ENCODE measurements at places on chromosomes 6 and 20.

GRCh38 chr6:2915150-2915549 lies 12.0 kb upstream of the SERPINB9 start:
- no peak for DNase-seq

DNA sequence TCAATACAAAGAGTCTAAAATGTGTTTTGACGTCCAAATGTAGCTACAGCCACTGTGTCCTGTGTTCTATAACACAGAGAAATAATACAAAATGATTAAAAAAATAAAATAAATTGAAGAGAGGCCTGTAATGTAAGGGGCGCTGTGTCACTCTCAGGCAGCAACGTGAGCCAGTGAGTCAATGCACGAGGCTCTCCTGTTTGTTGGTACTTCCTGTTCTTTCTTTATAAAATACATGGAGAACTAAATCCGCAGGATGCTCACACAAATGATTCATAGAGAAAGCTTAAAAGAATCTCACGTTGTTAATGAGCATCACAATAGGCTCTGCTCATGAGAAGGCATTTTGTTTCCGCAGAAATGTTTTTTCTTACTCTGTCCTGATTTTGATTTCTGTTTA lies 635.0 kb upstream of the AGPAT4 start:
- DNase-seq: no peak

DNA sequence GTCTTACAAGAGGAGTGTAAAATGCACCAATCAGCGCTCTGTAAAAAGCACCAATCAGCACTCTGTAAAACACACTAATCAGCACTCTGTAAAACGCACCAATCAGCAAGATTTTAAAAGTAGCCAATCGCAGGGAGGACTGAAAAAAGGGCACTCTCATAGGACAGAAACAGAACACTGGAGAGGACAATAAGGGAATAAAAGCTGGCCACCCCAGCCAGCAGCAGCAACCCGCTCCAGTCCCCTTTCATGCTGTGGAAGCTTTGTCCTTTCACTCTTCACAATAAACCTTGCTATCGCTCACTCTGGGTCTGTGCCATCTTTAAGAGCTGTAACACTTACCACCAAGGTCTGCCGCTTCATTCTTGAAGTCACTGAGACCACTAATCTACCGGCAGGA lies 1.7 kb upstream of the AIG1 start:
- DNase-seq: no peak

DNA sequence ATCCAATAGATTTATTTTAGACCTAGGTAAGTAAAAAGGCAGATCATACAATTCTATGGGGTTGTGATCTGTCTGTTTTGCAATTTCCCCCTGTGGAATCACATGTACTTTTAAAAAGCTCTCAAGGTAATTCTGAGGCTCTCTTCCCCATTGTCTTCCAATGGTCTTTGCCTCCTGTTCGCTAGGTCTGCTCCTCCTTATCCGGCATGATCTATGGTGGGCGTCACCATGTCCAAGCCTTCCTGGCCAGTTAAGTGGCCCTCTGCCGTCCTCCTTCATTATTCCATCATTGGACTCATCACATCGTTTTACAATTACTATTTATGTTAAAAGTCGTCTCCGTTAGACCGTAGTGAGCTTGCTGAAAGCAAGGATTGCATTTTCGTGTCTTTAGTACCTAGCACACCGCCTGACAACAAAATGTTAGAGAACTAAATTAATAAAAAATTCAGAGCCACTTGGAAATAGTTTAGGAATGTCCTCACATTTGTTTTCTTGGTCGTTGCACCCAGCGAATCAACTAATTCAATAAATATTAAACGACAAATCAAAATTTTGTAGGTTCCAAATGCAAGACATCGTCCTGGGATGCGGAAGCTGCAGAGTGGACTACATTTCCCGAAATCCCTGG lies 2.2 kb upstream of the STXBP5 start:
- peak; percentile 21 for DNase-seq

GRCh38 chr6:63792736-63793464 lies 157.3 kb downstream of the PHF3 start:
- DNase-seq: no peak

DNA sequence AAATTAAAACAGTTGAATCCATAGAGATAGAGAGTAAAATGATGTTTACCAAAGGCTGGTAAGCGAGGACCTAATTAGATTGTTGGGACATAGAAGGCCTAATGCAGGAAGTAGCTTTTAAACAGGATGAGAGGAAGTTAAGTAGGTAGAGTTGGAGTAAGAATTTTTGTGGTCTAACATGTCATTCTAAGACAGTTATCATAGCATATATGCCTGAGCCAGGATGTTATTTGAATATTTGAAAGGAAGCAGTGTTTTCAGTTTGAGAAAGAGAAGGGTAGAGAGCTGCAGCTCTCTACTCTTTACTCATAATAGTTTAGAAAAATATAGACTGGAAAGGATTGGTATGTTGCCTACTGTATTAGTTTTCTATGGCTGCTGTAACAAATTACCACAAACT lies 121.6 kb downstream of the MEI4 start:
- no peak for DNase-seq

- no peak for DNase-seq
Observed at GRCh38 chr20:13337090-13337784, 116.2 kb downstream of the ISM1 start.

DNA sequence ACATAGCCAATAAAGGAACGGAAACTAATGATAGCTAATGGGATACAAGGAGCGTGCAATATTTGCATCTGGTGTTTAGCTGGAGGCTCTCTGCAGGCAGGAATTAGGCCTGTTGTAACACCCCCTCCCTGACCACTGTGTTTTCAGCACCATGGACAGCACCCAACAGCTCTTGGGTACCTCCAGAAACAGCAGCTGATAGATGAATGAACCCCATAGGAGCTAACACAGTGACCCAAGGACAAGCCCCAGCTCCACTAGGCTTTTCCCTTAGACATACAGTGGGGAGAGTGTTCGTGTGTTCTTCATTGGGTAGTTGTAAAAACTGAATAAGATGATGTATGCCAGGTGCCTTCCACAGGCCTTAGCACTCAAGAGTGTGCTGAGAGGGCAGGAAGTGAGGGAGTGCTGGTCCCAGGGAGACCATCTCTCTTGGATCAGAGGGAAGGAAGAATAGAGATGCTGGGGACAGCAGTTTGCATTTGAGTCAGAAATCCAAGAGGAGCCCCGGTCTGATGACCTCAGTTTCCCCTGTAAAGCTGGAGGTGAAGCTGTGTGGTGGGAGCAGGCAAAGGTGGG lies 161.3 kb downstream of the PHACTR3 start:
- DNase-seq: no peak

DNA sequence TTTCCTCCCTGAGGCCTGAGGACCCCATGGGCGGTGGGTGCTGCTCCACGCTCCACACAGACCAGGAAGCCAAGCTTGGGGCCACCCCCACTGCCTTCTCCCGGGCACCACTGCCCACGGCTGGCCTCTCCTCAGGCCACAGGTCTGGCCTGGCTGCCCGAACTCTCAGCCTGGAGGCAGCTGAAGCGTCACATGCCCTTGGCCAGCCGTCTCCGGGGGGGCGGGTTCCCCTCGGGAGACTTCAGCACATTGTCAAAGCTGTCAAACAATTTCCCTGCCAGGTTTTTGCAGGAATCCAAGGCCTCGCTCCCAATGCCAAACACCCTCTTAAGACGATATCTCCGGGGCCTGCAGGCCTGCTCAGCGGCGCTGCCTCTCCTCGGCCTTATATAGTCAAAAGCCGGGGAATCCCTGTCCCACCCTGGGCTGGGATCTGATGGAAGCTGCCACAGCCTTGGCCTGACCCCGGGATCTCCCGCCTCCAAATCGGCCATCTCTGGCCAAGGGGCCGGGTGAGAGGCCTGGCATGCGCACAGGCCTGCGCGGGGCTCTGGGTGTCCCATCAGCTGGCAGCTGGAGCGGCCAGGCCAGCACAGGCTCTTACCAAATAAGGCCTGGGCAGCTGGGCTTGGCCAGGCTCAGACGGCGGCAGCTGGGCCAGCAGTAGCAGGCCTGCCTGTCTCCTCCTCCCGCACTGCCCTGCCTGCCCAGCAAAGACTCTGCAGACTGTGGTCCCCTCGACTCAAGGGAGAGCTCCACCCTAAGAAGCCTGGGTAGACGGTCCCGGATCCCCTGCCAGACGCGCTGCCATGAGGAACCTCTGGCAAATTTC lies 49.7 kb downstream of the RBM38 start:
- no peak for DNase-seq

GRCh38 chr20:57414867-57415592 lies 23.8 kb downstream of the RBM38 start:
- no peak for DNase-seq

DNA sequence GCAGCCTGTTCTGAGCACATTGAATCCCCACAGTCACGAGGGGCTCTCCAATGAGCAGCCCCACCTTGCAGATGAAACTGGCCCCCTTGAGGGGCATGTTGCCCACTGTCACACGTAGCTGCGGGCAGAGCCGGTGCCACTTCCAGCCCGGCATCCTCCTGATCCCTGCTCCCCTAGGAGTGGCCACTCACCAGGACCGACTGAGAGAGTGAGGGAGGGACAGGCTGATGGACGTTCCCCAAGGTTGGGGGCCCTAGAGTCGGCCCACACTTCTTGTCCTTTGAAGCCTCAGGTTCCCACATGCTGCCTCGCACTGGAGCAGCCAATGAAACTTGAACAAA lies 10.5 kb downstream of the ENTPD6 start:
- DNase-seq: no peak

DNA sequence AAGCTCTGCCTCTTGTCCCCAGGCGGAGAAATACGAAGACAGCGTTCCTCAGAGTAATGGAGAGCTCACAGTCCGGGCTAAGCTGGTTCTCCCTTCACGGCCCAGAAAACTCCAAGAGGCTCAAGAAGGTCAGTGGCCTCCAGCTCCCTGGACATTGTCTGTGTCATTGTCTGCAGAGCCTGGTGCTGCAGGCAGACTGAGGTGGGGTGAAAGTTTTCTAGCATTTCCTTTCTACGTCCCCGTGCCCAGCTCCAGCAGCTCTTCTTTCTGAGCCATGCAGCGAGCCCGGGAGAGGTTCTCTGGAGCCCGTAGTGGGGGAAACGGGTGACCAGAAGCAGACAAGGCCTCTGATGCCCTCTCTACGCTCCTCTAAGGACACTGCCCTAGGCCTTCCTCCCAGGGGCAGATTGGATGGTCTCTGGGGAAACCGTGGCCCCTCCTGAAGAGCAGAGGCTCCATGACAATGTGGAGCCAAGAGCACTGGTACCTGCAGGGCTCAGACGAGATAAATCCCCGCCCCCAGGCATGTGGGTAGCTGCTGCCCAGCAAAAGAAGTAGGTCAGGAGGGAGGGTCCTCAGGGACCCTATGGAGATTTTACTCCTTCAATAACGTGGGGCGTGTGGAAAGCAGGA lies 58.4 kb downstream of the EZR start:
- peak; percentile 33 for DNase-seq

- no peak for DNase-seq
Observed at GRCh38 chr20:45779011-45779915, 12.4 kb downstream of the WFDC3 start.

- DNase-seq: no peak
Observed at GRCh38 chr6:121435444-121436069, at the start of gene GJA1. Gene GJA1 (plus strand): TSS chr6:121435646. CDS start chr6:121446848, 11,202 bp downstream.

GRCh38 chr6:112298021-112298745 lies 43.8 kb upstream of the LAMA4 start:
- DNase-seq: no peak

- peak; percentile 67 for DNase-seq
Observed at GRCh38 chr20:58660855-58661597, 9.9 kb downstream of the STX16 start.

DNA sequence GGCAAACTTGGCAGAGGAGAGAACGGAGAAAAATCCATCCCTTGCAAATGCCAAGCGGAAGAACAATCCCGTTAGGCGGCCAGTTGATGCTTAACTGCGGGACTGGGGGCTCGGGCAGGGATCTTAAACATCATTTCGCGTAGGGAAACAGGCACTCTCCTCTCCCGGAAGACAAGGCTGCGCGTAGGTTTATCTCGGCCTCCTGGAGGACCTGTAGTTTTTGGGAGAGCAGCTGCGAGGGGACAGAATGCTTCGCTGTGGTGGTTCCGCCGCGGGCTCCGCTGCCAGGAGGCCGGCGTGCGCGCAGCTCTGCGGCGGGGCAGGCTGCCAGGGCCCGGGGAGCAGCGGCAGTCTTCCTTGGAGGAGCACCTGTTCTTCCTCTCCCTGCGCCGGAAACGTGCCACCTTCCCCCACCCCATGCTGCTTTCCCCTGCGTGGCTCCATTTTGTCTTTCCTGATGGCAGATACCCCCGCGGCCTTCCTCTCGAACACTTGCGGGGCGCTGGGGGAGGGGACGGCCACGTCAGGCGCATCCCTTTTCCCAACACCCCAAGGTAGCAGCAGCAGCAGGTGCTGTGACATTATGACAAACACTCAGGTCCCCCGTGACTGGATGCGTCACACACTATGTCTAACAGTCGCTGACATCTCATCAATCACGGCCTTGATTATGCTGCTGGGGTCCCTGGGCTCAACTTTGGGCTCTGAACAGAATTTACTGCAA lies 230.7 kb upstream of the BTBD3 start:
- DNase-seq: no peak
